ENCODE measurements at places on chromosomes 13 and 19.

- DNase-seq: no peak
Measured at GRCh38 chr19:1412323-1412923, 5.0 kb downstream of the DAZAP1 start.

GRCh38 chr13:75196147-75196837 lies 285.7 kb downstream of the TBC1D4 start:
- DNase-seq: no peak

GRCh38 chr13:24450530-24450929 lies 62.0 kb downstream of the PARP4 start:
- DNase-seq: no peak

DNA sequence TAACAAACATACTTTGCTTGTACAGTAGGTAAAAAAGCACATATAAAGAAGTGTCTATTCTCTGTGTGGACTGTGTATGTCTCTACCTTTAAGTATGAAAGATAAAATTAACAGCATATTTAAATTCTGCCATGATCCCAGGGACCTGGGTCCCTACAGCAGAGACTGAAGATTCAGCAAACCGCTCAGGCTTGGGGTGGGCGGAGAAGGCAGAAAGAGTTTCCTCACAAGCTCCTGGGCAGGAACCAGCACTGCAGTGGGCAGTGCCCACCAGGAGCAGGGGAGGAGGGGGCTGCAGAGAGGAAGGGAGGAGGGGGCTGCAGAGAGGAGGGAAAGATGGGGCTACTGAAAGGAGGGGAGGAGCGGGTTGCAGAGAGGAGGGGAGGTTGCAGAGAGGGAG lies 44.6 kb upstream of the GRTP1 start:
- DNase-seq: no peak

DNA sequence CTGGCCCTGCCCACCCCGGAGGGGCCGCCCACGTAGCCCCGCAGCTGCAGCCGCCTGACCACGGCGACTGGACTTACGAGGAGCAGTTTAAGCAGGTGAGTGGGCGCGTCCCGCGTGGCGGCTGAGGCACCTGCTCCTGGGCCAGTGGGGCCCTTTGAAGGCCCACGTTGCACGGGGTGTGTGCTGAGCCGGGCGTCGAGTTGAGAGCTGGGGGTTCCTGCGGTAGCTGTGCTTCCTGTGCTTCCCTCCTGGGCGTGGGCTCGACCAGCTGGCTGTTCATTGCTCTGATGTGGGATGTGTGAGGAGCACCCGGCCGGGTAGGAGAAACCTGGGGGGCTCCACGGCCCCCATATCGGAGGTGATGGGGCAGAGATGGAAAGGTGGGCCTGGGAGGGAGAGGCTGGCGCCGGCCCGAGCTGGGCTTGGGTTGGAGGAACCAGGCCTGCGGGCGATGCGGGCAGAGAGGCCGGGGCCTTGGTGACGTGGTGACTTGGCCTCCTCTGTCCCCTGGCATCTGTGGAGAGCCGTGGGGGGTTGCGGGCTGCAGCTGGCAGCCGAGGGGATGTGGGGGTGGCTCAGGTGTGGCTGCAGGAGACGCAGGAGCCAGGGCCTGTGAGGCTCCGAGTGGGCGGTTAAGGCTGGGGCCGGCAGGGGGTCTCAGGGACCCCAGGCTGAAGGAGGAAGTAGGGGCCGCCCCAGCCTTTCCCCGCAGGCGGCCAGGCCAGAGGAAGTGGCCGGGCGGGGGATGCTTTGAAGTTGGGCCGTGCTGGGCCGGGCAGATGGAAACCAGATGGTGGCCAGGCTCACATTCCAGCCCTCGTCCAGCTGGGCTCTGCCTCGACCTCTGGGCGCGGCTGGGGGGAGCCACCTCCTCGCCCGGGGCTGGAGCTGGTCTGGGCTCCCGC lies 7.1 kb downstream of the ARID3A start:
- peak; percentile 46 for DNase-seq

DNA sequence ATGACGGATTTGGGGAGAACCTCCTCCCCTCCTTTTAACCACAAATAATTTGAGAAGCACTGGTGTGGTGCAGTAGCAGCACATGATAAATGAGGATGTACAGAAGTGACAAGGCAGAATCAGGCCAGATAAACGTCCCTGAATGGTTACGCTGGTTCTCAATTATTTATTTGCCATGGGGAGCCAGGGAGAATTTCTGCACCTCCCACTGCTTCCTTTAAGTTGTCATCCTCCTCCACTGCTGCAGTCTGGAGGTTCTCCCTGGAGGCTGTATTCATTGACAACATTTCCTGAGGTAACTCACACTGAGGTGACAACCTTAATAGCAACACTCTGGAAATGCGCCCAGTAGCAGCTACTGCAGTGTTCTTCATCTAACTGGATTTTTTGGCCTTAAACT lies 308.9 kb upstream of the SLITRK1 start:
- DNase-seq: no peak

DNA sequence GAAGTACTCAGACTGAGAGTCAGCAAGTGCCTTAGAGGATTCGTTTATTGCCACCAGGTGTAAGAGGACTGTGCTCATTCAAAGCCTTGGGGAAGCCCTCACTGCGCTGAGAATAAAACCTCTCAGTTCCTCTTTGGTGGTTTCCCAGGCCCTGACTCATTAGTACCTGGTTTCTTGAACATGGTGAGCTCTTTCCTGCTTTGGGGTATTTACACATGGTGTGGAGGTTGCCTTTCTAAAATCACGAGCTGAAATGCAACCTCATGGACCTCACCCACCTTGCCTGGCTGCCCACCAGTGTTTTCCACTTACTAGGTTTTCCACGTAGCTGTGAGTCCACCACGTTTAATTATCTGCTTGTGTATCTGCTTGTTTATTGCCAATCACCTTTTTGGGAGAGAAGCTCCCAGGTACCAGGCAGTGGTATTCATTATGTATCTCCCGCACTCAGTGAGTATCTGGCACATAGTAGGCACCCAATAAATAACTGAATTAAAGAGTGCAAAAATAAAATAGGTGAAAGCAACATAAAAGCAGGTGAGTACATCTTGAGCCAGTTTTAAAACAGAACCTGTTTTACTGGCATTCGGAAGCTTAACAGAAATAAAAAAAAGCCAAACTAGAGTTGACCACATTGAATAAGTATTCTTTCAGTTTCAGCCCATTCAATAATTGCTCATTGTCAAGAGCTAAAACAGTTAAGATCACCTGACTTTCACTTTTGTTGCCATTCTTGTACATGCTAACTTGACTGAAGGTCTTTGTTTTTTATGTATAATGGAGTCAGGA lies 533.0 kb downstream of the MYO16 start:
- DNase-seq: peak; percentile 10

- no peak for DNase-seq
Measured at GRCh38 chr13:99724633-99725517, 223.6 kb downstream of the TM9SF2 start.

- DNase-seq: no peak
Measured at GRCh38 chr13:44312834-44313551, 60.6 kb upstream of the SERP2 start.

- DNase-seq: no peak
Measured at GRCh38 chr19:18014197-18014596, 6.2 kb downstream of the ARRDC2 start.

DNA sequence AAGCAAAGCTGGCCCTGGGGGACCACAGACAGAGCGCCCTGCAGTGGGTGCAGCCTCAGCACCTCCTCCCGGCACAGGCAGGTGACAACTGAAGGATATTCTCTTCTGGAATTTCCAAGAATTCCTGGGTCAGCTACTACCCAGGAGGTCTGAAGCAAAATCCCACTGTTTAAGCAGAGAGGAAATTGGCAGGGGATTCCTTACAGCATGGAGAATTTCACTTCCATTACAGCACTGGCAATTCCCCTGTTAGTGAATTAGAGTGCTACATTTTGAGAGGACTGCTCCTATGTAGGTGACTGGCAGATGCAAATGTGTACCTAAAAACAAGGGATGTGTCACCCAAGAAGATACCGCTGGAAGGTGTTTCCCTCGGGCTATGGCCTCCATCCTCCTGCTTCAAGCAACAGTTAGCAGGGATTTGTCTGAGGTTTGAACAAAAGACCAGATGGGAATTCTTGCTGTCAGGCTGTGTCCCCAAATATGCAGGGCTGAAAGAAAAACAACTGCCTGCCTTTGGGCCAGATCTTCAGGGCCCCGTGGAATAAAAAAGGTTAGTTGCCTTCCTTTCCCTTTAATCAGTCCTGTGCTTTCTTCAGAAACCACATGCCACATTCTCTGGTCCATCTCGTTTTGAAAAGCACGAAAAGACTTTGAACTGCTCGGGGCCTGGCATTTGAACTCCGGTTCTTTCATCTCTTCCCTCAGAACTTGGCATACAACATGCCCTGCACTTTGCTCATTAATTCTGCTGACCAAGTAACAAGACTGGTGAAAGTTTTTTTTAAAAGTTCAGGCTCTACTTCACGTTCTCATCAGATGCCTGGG lies 296.4 kb downstream of the DNAJC15 start:
- no peak for DNase-seq

- DNase-seq: no peak
Measured at GRCh38 chr19:49216071-49216470, 58.5 kb downstream of the TRPM4 start.

GRCh38 chr19:44958090-44958489 lies 2.9 kb downstream of the CLPTM1 start:
- DNase-seq: no peak

GRCh38 chr13:53028637-53029203 lies at the start of gene OLFM4:
TSS of gene OLFM4 (plus strand) at chr13:53028813. CDS start at chr13:53028837, 24 bp downstream.
- DNase-seq: no peak

DNA sequence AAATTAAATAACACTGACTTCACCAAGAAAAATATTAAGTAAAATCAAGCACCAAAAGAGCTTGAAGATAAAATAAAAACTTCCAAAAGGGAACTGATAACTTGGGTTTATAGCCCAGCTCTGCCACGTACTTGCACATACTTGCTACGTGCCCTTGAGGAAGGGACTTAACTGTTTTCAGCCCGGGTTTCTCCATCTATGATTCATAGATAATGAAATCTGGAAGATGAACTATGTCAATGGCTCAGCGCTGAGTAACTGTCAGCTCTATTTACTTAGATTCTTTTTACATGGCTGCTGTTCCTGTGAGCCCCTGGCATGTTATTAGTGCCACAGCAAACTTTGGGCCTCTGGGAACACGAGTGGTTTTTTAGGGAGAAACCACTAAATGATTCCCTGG lies 9.6 kb upstream of the ZC3H13 start:
- DNase-seq: no peak

GRCh38 chr19:9498183-9498902 lies at the start of gene ZNF560:
TSS of gene ZNF560 (minus strand) at chr19:9498616. CDS start at chr19:9475313, 23,303 bp downstream.
- DNase-seq: no peak

- DNase-seq: no peak
Measured at GRCh38 chr19:55360902-55361301, 2.2 kb downstream of the GARIN5B start.

- no peak for DNase-seq
Measured at GRCh38 chr13:101838323-101838722, 385.8 kb downstream of the ITGBL1 start.

GRCh38 chr13:27535546-27535945 lies 84.8 kb downstream of the LNX2 start:
- no peak for DNase-seq

DNA sequence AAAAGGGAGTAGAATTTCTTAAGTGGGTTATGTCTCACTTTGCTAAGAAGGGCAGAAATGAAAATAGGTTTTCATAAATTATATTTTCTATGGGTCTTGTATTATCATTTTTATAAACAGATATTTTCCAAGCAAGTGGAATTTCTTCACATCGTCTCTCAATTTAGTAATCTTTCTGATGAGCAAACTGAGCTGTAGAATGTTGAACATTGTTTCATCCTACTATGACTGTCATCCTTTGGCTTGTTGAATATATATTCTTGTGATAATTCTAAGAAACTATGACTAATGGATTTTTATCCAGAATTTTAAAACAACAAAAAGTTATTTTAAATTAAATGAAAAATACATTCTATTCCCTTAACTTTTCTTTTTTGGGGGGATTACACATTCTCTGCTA lies 313.8 kb downstream of the ENOX1 start:
- no peak for DNase-seq

DNA sequence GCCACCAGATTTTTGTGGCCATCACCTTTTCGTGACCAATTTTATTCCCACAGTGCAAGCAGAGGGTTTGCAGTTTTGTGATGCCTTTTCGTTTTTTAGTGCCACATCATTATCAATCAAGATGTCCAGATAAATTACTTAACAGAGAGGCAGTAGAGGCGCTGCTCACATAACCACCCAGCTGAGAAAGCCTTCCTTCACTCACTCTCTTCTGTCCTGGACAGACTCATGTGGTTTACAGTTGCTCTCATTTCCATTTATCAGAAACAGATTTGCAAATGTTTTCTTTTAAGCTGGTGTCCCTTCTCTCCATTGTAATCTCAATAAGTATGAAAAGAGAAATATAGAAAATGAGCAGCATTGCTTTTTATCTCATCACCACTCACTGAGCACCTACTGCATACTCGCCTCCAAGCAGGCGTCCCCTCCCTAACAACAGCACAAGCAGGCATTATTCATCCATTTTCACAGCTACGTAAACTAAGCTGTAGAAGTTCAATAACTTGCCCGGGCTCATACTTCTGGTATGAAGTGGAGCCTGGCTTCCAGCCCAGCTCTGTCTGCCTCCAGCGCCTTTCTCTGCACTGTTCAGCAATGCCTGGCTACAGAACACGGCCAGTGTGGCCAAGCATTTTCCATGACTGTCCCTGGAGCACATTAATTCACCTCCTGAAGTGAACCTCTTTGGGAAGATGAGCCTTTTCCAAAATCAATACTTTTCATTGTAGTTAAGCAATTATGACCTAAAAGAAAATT lies 34.6 kb upstream of the KATNAL1 start:
- DNase-seq: peak; percentile 84

- DNase-seq: no peak
Measured at GRCh38 chr19:993831-994393, 6.3 kb upstream of the GRIN3B start.

- DNase-seq: no peak
Measured at GRCh38 chr19:40756502-40757110, 5.6 kb downstream of the SNRPA start.

- DNase-seq: peak; percentile 86
Measured at GRCh38 chr19:50357178-50358100, 8.0 kb downstream of the NAPSA start.

DNA sequence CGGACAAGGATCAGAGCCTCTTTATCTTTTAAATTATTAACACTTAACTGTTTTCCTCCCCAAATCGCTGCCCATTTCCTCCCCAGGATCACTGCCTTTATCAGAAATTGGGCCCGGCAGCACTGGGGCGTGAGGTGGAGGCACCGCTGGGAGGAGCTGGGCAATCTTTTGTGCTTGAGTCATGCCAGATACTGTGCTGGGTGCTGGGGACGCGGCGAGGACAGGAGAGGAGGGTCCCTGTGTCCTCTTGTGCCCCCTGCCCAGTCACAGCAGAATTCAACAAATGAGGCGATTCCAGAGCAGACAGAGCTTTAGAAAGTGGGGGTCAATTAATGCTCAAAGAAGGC lies 347.8 kb downstream of the ZNF536 start:
- peak; percentile 22 for DNase-seq

- no peak for DNase-seq
Measured at GRCh38 chr19:6768236-6768785, 1.1 kb upstream of the SH2D3A start.

DNA sequence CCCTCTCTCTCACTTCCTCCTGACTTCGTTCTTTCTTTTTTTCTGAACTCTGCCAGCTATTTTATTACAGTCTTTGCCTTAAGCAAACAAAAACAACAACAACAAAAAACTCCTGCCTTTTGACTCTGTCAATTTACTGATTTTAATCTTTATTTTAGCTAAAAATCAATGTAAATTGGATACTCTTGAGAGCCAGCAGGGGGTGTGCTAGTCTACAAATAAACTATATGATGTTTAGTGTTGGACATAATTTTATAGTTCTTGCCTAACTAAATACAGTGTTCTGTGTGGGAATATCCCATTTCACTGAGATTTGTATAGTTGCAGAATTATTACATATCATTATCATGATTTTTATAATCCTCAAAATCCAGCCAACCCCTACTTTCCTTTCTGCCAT lies 1199.9 kb upstream of the SPRY2 start:
- no peak for DNase-seq

Data from body of pancreas (tissue), 4 donors.